ENCODE measurements at places on chromosomes 3 and 15.
A peak's percentile ranks its signal among the peaks of the same experiment; 100 is the strongest.

- H3K4me1 ChIP-seq = peaks cover 6% of the 10 kb centered on the region
- H3K27me3 ChIP-seq = no peaks in the 10 kb centered on the region
- no peaks in the 10 kb centered on the region for H3K36me3 ChIP-seq
Observed at GRCh38 chr3:154431043-154431442, 1.1 kb upstream of the GPR149 start.

- H3K27me3 ChIP-seq = no peaks in the 10 kb centered on the region
- no peak for DNase-seq
Observed at GRCh38 chr3:53941950-53942349, 50.3 kb upstream of the SELENOK start.

GRCh38 chr3:38655708-38656300 lies 6.3 kb upstream of the SCN5A start:
- no peaks in the 10 kb centered on the region for H3K36me3 ChIP-seq
- H3K27me3 ChIP-seq = no peaks in the 10 kb centered on the region
- no peak overlapping the region for H3K27ac ChIP-seq
- DNase-seq = no peak
- peaks cover 4% of the 10 kb centered on the region for H3K4me1 ChIP-seq

DNA sequence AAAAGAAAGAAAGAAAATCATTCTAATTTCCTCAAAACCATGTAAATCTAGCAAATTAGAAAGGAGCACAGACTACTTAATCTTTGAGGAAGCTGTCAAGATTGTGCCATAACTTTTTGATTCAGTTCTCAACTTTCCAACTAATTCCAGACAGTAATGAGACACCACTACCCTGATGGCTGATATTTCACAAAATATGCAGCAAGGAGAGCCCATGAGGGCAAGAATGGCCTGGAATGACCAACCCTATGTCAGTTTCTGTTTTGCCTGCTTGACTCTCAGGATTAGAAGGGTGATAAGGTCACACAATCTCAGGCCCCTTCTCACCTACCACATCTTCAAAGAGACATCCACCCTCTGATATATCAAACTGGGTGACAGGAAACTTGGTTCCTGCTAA lies 134.7 kb downstream of the MAGI1 start:
- H3K36me3 ChIP-seq = no peaks in the 10 kb centered on the region
- no peak overlapping the region for H3K4me3 ChIP-seq
- no peaks in the 10 kb centered on the region for H3K27me3 ChIP-seq
- H3K4me1 ChIP-seq = peaks cover 8% of the 10 kb centered on the region
- H3K27ac ChIP-seq = no peak overlapping the region
- DNase-seq = no peak

DNA sequence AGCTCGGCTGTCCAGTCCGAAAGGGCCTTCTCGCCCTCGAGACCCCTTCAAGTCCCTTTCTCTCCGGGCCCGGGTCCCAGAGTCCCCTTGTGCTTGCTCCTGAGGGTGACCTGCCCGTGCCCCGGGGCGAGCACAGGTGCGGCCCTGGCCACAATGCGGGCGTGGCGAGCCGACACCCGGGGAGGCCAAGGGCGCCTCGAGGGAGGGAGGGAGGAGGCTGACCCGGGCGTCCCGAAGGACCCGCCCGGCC lies 810 bp upstream of the MEF2A start:
- no peaks in the 10 kb centered on the region for H3K36me3 ChIP-seq
- H3K4me3 ChIP-seq = peak overlapping the region; percentile 67
- peak overlapping the region; percentile 96 for H3K27ac ChIP-seq
- H3K4me1 ChIP-seq = peaks cover 28% of the 10 kb centered on the region
- peak; percentile 26 for DNase-seq

GRCh38 chr15:61195116-61196002 lies 33.7 kb downstream of the RORA start:
- H3K4me1 ChIP-seq = no peaks in the 10 kb centered on the region
- no peaks in the 10 kb centered on the region for H3K27me3 ChIP-seq
- DNase-seq = no peak
- H3K4me3 ChIP-seq = no peak overlapping the region

GRCh38 chr3:107916171-107916570 lies 174.7 kb downstream of the CD47 start:
- DNase-seq = no peak
- no peaks in the 10 kb centered on the region for H3K4me1 ChIP-seq
- no peak overlapping the region for H3K27ac ChIP-seq
- H3K4me3 ChIP-seq = no peak overlapping the region

DNA sequence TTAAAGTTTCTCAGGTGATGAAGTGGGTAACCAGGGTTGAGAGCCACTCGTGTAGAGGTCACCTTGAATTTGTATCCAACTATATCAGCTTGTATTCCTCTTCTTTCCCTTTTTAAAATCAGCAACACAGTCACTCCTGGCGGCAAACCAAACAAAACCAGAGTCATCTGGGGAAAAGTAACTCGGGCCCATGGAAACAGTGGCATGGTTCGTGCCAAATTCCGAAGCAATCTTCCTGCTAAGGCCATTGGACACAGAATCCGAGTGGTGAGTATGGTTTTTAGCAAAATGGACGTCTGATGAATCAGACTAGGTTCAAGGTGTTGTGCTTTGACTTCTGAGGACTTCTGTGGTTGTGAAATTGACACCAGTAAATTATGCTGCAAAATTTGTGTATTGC lies 3.9 kb downstream of the RPL35A start:
- no peaks in the 10 kb centered on the region for H3K27me3 ChIP-seq
- H3K4me1 ChIP-seq = peaks cover 47% of the 10 kb centered on the region
- H3K36me3 ChIP-seq = peaks cover 45% of the 10 kb centered on the region
- no peak for DNase-seq
- H3K27ac ChIP-seq = no peak overlapping the region

- H3K4me3 ChIP-seq = no peak overlapping the region
- H3K36me3 ChIP-seq = no peaks in the 10 kb centered on the region
- no peak for DNase-seq
- peaks cover 9% of the 10 kb centered on the region for H3K4me1 ChIP-seq
Observed at GRCh38 chr3:127888564-127889107, 26.4 kb upstream of the KBTBD12 start.

DNA sequence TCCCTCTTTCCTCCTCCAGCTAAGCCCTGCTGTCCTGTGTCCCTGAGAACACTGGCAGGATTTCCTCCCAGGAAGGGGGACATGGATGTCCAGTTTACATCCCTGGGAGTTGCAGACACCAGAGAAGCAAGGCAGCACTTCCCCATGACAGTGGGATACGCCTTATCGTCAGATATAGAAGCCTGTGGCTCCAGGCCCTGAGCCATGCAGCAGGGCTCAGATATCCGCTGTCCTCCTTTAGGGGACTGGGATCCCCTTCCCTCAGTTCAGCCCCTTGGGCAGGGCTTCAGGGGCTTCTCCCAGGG lies 16.4 kb downstream of the CORO2B start:
- no peaks in the 10 kb centered on the region for H3K27me3 ChIP-seq
- H3K27ac ChIP-seq = no peak overlapping the region
- H3K4me1 ChIP-seq = peaks cover 30% of the 10 kb centered on the region
- no peaks in the 10 kb centered on the region for H3K36me3 ChIP-seq
- no peak overlapping the region for H3K4me3 ChIP-seq

DNA sequence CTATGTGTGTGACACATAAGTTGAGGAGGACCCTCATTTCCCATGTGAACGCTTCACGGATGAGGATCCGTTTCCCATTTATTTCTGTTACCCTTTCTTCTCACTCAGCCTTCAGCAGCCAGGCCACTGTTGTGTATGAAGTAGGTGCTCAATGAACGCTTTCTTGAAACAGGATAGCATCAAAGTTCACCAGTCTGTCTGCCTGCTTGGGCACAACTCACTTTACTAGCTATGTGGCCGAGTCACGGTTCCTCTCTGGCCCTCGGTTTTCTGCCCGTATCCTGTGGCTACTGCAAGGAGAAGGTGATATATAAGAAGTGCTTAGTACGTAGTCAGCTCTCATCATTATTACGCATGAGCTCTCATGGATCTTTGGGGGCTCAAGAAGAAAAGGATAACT lies 22.4 kb downstream of the ACSBG1 start:
- H3K4me1 ChIP-seq = no peaks in the 10 kb centered on the region
- no peaks in the 10 kb centered on the region for H3K27me3 ChIP-seq
- H3K36me3 ChIP-seq = no peaks in the 10 kb centered on the region
- H3K4me3 ChIP-seq = no peak overlapping the region
- H3K27ac ChIP-seq = no peak overlapping the region

- H3K27me3 ChIP-seq = no peaks in the 10 kb centered on the region
- DNase-seq = no peak
- no peaks in the 10 kb centered on the region for H3K4me1 ChIP-seq
- no peak overlapping the region for H3K4me3 ChIP-seq
Observed at GRCh38 chr3:17055374-17056276, 170.9 kb downstream of the PLCL2 start.

DNA sequence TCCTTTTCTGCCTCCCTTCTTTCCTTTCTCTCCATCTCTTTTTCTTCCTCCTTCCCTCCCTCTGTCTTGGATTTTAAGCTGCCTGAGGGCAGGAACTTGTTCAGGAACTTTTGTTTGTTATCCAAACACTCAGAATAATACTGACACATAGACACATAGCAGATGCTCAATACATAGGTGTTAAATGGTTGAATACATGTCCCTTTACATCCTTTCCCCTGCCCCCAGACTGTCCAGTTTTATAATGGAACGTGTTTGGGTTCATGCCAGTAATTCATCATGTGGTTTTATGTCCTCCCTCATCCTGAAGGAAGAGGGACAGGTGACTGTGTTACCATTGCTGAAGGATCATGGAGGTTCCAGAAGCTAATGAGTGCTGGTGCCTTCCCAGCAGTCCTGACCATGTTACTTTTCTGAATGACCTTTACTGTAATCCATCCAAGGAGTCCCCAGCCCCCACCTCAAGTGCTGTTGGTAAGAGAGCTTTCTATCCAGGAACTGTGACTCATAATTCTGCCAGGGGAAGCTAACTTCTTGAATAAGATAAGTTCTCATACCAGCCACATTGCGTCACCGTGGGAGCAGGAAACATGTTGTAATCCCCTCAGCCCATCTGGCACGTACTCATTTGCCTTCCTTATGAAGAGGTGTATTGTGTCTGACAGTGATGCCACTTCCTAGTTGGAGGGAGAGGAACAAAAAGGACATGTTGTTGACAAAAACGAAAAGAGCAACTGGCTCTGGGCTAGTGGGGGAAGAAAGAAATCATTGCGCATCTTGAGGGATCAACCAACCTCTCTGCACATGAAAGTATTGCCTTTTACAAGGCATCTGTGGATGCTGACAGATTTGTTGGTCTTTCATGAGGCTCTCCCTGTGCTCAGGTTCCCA lies 52.4 kb downstream of the IL1RAP start:
- peaks cover 11% of the 10 kb centered on the region for H3K4me1 ChIP-seq
- H3K4me3 ChIP-seq = no peak overlapping the region
- H3K27me3 ChIP-seq = no peaks in the 10 kb centered on the region
- peak; percentile 85 for DNase-seq
- H3K36me3 ChIP-seq = no peaks in the 10 kb centered on the region

DNA sequence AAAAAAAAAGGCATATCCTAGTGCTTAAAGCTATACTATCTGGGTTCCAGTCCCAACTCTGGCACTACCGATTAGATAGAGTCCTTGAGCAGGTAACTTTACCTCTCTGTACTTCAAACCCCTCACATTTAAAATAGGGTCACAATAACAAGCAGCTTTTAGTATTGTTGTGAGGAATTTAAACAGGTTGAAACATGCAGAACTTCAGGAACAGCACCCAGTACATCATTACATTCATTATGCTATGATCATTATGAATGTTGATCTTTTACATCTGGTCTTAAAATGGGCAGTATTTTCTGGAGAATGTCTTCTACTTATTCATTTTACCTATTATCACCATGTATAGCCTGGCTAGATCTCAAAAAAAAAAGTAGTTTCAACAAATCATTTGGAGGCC lies 176.1 kb upstream of the CCDC54 start:
- H3K27me3 ChIP-seq = no peaks in the 10 kb centered on the region
- H3K4me3 ChIP-seq = no peak overlapping the region
- H3K27ac ChIP-seq = no peak overlapping the region
- no peaks in the 10 kb centered on the region for H3K36me3 ChIP-seq

DNA sequence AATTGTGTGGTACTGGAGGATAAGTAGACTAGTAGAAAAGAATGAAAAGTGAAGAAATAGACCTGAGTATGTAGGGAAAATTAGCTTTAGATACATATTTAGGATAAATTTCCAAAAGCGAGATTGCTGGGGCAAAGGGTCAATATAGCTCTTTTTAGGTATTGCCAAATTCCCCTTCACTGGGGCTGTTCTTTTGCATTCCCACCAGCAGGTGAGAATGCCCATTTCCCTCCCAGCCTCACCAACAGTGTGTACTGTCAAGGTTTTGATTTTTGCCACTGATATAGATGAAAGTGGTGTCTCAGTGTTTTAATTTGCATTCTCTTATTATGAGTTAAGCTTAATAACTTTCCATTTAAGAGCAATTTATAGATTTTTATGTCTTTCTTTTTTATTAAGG lies 35.7 kb upstream of the BHLHE40 start:
- no peaks in the 10 kb centered on the region for H3K27me3 ChIP-seq
- no peaks in the 10 kb centered on the region for H3K4me1 ChIP-seq
- no peaks in the 10 kb centered on the region for H3K36me3 ChIP-seq
- H3K27ac ChIP-seq = no peak overlapping the region
- no peak for DNase-seq

GRCh38 chr3:2929574-2929973 lies 180.6 kb downstream of the IL5RA start:
- no peak overlapping the region for H3K4me3 ChIP-seq
- H3K27me3 ChIP-seq = no peaks in the 10 kb centered on the region
- no peak for DNase-seq

GRCh38 chr3:10495614-10496013 lies 9.8 kb downstream of the ATP2B2 start:
- no peaks in the 10 kb centered on the region for H3K36me3 ChIP-seq
- no peak overlapping the region for H3K4me3 ChIP-seq
- H3K27ac ChIP-seq = no peak overlapping the region
- DNase-seq = no peak

- no peak overlapping the region for H3K4me3 ChIP-seq
- no peak for DNase-seq
Observed at GRCh38 chr3:58250093-58250707, 12.6 kb downstream of the ABHD6 start.

GRCh38 chr3:172066880-172067796 lies 27.8 kb downstream of the FNDC3B start:
- DNase-seq = no peak
- H3K27me3 ChIP-seq = no peaks in the 10 kb centered on the region
- peaks cover 88% of the 10 kb centered on the region for H3K4me1 ChIP-seq
- no peaks in the 10 kb centered on the region for H3K36me3 ChIP-seq

DNA sequence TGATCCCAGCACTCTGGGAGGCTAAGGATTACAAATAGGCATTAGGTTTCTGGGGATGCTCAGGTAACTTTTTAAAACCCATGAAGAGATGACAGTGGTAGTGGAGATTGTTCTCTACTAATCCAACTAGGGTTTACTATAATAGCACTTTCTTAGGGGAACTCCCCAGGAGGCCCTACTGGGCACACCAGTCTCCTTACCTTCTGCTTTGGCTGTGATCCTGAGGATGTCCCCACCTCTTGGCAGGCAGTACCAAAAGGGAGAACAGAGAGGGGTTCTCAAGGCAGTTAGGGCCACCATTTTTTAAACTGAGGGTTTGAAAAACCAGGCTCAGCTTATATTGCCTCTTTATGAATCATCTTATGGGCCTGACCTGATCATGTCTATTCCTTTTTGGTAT lies 15.0 kb upstream of the FBXL22 start:
- H3K4me3 ChIP-seq = no peak overlapping the region
- DNase-seq = no peak
- no peak overlapping the region for H3K27ac ChIP-seq
- H3K27me3 ChIP-seq = no peaks in the 10 kb centered on the region
- H3K4me1 ChIP-seq = no peaks in the 10 kb centered on the region

- H3K4me1 ChIP-seq = no peaks in the 10 kb centered on the region
- no peaks in the 10 kb centered on the region for H3K27me3 ChIP-seq
- no peak for DNase-seq
Observed at GRCh38 chr3:10783360-10784351, 32.4 kb upstream of the SLC6A11 start.
